ENCODE measurements at places on chromosomes 1 and 21.

- no peak for DNase-seq
Measured at GRCh38 chr1:167330601-167331293, 110.1 kb downstream of the POU2F1 start.

- no peak for DNase-seq
Measured at GRCh38 chr1:116243333-116244054, 129.6 kb upstream of the ATP1A1 start.

- no peak for DNase-seq
Measured at GRCh38 chr21:16569679-16570078, 839.9 kb downstream of the USP25 start.

- DNase-seq: no peak
Measured at GRCh38 chr1:159982280-159982679, 28.2 kb upstream of the SLAMF9 start.

- DNase-seq: no peak
Measured at GRCh38 chr1:16464917-16465625, 24.5 kb downstream of the NECAP2 start.

DNA sequence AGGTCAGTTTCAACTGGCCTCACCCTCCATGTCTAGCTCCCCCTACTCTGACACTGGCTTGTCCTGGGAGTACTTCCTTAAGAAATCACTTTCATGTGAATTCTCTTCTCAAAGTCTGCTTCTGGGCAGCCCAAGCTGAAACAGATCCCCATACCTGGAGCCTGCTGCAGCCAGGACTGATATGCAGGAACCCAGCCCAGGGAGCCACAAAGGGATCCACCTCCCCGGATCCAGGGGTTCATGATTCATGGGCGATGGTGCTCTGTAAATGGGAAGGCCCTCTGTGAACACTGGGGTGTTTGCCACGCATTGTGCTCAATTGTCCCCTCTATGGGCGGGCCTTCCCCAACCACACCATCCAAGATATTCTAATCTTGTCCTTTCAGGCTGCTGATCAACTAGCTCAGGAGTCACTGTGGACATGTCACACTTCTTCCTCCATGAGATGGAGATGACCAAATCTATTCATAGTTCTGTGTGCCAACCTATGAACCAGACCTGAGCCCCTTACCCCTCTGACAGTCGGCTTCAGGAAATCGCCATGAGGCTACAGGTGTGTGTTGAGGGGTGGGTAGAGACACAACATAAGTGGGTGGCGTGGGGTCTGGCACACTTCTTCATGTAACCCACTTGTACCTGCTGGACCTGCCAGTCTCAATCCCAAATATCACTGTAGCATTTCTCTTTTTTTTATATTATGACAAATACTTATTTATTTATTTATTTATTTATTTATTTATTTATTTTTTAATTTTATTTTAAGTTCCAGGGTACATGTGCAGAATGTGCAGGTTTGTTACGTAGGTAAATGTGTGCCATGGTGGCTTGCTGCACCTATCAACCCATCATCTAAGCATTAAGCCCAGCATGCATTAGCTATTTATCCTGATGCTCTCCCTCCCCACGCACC lies 41.8 kb downstream of the RUNX3 start:
- no peak for DNase-seq

All from nucleus accumbens (tissue), 56 donors.